IMR-90 (cell line): ENCODE measurements at places on chromosomes 4 and X. TPM values are rescaled to one million over a fixed set of nuclear protein-coding genes. Genes with fewer than 3 reads are reported as not detected.

The CCKAR gene
- total RNA-seq, result not detected in 2 replicates

The CYBB gene
- not detected in 2 replicates for total RNA-seq

The FGG gene
- not detected in 2 replicates for total RNA-seq

The SLC4A4 gene
- 16.8 and 23.9 TPM in 2 replicates for total RNA-seq

The ADH1A gene
- total RNA-seq, result not detected in 2 replicates

The GPAT3 gene
- total RNA-seq, result 2.9 and 5.3 TPM in 2 replicates

The TSPYL2 gene
- 19.2 and 20.6 TPM in 2 replicates for total RNA-seq

The UGT2B15 gene
- not detected in 2 replicates for total RNA-seq

The ANOS1 gene
- total RNA-seq, result under 0.01 TPM in 2 replicates

The ATG4A gene
- total RNA-seq, result 13.6 and 14.7 TPM in 2 replicates

The RNF212 gene
- under 0.01 TPM in 2 replicates for total RNA-seq

The SSX2B gene
- total RNA-seq, result not detected in 2 replicates

The SLC9B1 gene
- 0.18 and 0.28 TPM in 2 replicates for total RNA-seq

The FRG2 gene
- not detected in 2 replicates for total RNA-seq

The SGMS2 gene
- 37.5 and 57.5 TPM in 2 replicates for total RNA-seq

The NXF2 gene
- not detected in 2 replicates for total RNA-seq

The GABRB1 gene
- total RNA-seq, result 16.1 and 16.4 TPM in 2 replicates

The MAOA gene
- total RNA-seq, result 0.36 and 0.56 TPM in 2 replicates

The HSD17B13 gene
- total RNA-seq, result under 0.01 TPM in 1 of 2 replicates, not detected in the other

The SULT1B1 gene
- under 0.01 and 0.18 TPM in 2 replicates for total RNA-seq
